Hypothalamus (tissue), 51 donors: ENCODE measurements at places on chromosomes 3 and 15.

GRCh38 chr15:65791335-65792137 lies 557 bp downstream of the DENND4A start:
- DNase-seq = peak; percentile 79

DNA sequence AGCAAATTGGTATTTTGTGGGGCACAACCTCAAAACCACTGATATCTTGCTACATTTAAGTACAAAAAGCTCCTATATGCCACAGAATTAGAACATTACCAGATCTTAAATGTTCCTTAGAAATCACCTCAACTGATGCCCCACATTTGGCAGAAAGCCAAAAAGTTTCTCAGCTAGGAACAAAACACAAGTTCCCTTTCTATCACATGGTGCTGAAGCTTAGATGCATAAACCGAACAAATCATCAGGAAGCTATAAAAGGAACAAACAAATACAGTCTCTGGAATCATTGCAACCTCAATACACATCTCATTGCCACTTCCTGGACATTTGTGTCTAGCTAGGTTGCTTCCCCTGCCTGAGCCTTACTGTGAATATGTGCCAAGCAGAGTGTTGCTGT lies 492.6 kb downstream of the LPP start:
- no peak for DNase-seq

DNA sequence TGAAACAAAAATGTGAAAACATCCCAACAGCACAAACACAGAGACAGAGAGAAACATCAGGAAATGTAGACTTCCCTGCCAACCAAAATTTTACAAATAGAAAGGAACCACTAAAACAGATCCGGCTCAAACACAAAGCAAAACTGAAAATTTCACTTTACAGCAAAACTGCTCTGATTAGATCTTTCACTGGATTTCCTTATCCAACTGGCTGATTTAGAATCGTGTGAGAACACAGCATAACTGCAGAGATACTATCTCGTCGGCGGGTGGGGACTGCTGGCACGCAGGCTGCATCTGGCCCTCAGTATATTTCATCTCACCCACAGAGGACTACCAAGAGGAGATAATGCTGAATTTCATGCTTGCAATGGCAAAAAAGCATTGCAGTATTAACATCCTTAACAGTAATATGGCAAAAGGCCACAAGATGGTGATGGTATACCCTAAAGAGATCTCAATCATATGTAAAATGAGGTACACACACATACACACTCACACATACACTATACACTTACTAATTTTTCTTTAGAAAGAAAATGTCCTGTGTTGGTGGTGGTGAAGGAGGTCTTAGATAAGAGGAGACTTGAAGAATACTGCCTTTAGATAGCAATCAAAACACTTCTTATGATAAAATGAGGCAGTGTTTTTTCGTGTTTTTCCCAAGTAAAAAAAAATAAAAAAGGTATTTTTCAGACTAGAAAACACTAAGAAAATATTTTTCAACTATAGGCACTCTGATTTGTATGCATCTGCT lies 10.6 kb upstream of the LEO1 start:
- no peak for DNase-seq

- no peak for DNase-seq
Observed at GRCh38 chr15:80317389-80318182, 65.6 kb upstream of the CTXND1 start.

- DNase-seq = no peak
Observed at GRCh38 chr3:196942915-196943277, 568 bp upstream of the NCBP2 start.

DNA sequence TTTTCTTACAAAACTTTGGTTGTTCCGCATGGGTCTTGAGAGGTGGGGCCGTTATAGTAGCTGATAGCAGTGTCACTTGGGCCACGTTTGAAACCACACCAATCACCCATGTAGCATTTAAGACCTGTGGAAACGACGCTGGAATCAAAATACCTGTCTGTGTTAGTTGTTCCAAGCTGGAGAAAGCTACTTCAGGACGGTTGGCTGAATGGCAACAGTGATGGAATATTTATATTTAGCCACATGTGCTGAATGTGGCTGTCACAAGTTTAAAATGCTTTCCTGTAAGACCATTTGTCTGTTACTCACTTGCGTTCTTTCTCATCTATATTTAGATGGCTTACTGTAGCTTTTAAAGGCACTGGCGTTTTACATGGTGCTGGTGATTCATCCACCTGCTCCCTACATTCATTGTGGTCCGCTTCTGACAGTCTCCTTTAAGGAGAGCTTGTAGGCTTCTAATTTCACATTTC lies 1.4 kb downstream of the DNAJA4 start:
- no peak for DNase-seq

- DNase-seq = no peak
Observed at GRCh38 chr3:104018541-104018940, 1348.2 kb upstream of the ALCAM start.

DNA sequence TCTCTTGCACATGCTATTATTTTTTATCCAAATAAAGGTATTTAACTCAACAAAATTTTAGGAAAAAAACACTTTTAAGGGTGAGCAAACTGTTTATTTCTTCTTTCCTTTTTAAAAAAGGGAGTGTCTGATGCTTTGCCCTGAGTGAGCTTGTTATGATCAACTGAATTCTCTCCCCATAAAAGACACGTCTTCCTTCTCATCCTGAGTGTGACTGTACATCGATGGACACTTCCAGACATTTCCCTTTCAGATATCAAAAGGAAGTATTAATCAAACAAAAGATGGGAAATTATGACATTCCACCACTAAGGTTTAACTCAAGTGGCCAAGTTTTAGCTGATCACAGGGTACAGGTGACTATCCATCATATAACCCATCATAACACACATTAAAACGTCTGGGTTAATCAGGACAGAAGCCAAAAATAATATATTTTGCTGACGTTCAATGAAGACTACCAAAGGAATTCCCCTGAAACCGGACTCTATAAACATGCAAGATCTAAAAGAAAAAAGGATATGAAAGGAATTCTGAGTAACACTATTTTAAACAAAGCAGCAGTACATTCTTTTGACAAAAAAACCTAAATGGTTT lies 354.8 kb downstream of the MECOM start:
- no peak for DNase-seq

DNA sequence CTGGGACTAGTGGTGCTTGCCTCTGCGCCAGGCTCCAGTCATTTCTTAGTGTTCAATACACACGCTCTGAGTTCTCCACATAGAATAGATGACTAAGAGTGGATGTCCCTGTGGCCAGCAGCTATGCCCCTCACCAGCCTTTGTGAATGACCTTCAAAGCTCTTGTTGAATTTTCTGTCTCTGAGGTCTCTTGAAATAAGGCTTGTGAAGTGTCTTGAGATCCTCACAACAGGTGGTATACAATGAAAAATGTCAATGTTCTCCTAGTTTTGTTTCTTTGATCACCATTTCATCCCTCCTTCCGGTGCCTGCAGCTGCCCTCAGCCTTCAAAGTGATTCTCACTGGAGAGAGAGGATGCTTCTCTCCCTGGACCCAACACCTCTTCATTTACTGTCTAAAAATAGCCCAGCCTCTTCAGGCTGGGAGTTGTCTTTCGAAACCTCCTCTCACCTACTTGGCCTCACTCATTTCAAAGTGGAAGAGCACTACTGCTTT lies 5.4 kb downstream of the MAPKBP1 start:
- no peak for DNase-seq
